ENCODE measurements at places on chromosomes 1 and 21.

GRCh38 chr1:31583995-31584868 lies 7.9 kb downstream of the TINAGL1 start:
- no peak for DNase-seq

- DNase-seq: no peak
Measured at GRCh38 chr1:228889289-228889688, 154.0 kb downstream of the RHOU start.

- no peak for DNase-seq
Measured at GRCh38 chr1:16248603-16249516, 11.9 kb upstream of the CPLANE2 start.

GRCh38 chr1:42938645-42939615 lies 19.7 kb downstream of the SLC2A1 start:
- DNase-seq: no peak
